NCI-H774 (cell line): ENCODE measurements at places on chromosomes 5 and 9.

- peak; percentile 26 for DNase-seq
These were observed 55.7 kb downstream of the GLIS3 start for GRCh38 chr9:4243877-4244812.

- no peak for DNase-seq
These were observed 28.2 kb downstream of the WDR41 start for GRCh38 chr5:77463905-77464304.

DNA sequence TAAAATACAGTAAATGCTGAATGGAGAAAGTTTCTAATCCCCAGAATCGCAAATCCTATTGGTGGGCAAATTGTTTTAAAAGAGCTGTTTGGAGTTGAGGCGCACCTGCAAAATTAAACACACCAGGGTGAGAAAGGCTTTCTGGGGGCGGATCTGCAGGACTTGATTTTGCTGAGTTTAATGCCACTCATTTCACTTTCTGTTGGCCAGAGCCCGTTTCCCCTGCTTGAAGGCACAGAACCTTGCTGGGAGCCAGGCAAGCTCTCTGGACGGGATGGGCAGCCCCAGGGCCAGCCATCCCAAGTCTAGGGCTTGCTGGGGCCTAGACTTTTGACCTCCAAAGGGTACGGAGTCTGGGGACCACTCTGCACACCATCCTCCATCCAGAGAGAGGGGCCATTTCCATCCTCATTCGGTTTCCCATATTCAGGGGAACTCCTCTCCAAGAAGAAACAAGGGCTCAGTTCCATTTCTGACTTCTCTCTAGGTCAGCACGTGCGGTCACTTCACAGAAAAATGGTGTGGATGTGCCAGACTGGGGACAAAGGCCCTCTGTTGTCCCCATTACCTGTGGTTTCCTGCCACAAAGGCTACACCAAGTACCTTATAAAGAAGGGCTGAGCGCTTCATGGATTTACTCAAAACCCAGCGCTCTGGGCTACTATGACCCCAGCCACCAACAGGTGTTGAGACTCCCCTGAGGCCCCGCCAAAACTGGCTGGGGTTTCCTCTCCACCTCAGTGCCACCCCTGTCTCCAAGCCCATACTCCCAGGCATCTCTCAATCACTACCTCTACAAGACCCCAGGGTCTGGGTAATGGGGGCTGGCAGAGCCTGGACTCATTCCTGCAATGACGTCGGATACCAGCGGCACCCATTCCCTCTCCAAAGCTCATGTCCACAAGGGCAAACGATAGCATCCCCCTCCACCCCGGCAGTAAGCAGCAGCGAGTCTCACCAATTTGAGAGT lies 170.0 kb downstream of the AUH start:
- no peak for DNase-seq

GRCh38 chr5:24642022-24642421 lies 2.8 kb downstream of the CDH10 start:
- no peak for DNase-seq

DNA sequence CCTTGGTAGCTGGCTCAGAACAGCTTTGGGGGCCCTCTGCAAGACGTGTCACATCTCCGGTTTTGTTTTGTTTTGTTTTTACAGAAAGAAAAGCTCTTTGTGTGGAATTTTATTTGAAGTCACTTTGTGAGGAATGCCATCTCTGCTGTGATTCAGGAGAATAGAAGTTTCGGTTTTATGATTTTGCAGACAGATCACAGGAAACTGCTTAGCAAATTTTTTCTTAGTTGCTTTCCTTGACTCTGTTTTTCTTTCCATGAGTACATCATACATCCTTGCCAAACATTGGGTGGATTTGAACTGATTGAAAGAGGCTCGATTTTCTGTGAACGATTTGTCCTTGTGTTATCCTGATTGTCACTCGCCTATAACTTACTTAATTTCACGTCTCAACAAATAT lies 5.1 kb downstream of the SEMA5A start:
- no peak for DNase-seq

- no peak for DNase-seq
These were observed 147.6 kb downstream of the AUH start for GRCh38 chr9:91214086-91214485.

DNA sequence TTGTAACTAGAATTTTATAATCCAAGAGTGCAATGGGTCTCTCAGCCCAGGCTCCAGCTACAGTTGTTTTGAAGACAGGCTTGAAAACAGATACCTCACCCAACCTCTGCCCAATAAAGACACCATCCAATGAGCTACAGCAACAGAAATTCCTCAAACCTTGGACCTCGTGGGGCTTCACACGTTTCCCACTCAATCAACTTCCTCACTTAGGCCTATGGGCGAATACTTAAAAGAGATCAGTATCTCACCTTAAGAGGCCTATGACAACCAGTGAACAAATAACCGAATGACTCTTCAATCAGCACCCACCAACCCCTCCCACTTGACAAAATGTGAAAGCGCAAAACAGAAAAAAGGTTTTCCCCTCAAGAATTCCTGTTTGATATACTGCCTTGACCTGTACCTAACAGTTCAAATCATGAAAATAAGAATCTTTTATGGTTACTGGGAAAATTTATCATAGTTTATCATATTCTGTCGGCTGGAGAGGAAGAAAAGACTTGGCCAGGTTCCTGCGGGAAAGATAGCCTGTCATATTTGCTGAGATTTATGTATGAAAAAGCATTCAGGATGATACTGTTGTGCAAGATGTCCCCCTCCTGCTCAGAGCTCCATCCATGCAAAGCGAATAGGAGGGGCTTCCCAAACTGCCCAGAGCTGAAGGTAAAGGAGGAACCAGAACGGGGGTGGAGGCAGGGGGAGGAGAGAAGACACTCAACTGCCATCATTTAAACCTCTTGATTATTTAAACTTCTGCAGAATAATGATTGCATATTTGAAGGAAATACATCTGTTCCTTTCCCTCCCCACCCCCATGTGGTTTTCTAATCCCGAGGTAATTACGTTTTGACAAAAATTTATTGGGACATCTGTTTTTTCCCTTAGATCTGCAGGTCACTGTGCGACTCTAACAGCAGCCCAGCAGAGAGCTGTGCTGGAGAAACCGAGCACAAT lies 256.3 kb downstream of the NFIB start:
- DNase-seq, result no peak

GRCh38 chr5:132773114-132773513 lies 3.9 kb downstream of the SEPTIN8 start:
- DNase-seq, result no peak

GRCh38 chr5:73337586-73338255 lies 110.9 kb downstream of the FOXD1 start:
- DNase-seq, result no peak

GRCh38 chr5:52150501-52150900 lies 637.2 kb upstream of the ITGA1 start:
- DNase-seq, result peak; percentile 74

DNA sequence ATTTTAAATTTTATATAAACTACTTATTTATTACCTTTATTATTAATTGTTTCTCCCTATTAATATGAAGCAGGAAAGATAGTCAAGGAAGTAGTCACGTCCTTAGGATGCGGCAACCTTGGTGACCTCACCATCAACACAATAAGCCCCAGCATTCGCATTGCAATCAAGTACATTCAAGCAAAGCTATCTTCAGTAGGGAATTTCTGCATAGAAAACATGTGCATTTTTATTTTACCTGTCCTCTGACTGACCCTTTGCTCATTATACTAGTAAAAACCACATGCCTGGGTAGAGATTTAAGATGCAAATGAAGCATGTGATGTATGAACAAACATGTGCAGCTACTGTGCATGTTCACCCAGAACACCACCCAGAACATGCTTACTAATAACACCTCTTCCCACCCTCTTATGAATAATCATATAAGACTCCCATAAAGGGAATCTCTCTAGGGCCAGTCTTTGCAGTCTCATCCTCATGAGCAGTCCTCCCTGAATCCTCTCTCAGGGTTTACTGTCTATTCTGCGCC lies 869.6 kb downstream of the TAF11L14 start:
- no peak for DNase-seq

GRCh38 chr9:24738421-24738961 lies 192.8 kb upstream of the IZUMO3 start:
- DNase-seq, result no peak

- no peak for DNase-seq
These were observed 118.2 kb upstream of the TBC1D2 start for GRCh38 chr9:98373609-98374008.

DNA sequence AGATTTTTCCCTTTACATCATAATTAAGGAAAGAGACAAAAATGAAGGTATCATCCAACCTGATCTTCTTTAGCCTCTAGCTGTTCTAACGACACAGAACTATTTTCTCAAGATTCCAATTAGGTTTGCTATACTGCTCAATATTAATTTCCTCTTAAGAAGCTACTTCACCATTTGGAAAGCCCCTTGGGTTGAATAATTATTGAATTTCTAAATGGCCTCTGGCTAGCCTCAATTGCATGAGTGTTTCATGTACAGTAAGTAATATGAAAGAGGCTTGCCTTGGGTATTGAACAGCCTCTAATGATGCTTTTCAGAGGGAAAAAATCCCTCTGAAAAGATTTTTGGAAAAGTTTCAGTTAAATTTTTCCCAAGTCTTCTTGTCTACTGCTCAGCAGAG lies 3.7 kb upstream of the MOB3B start:
- DNase-seq, result no peak

DNA sequence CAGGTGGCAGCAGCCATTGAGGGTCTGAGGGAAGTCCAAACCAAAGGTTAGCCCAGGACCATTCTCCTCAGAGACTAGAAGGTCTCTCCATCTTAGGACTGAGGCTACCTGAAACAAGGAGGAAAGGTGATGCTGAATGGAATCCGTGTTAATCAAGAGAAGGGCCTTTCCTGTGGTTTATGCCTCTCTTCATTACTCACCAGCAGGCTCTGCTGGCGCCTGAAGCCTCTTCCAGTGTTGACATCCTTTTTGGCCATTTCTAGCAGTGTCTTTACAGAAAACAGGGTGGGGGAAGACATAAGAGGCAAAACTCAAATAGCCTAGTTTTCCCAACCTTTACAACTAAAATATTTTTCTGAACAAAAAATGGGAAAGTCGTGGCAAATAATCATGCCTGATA lies 98.0 kb downstream of the ENC1 start:
- no peak for DNase-seq

DNA sequence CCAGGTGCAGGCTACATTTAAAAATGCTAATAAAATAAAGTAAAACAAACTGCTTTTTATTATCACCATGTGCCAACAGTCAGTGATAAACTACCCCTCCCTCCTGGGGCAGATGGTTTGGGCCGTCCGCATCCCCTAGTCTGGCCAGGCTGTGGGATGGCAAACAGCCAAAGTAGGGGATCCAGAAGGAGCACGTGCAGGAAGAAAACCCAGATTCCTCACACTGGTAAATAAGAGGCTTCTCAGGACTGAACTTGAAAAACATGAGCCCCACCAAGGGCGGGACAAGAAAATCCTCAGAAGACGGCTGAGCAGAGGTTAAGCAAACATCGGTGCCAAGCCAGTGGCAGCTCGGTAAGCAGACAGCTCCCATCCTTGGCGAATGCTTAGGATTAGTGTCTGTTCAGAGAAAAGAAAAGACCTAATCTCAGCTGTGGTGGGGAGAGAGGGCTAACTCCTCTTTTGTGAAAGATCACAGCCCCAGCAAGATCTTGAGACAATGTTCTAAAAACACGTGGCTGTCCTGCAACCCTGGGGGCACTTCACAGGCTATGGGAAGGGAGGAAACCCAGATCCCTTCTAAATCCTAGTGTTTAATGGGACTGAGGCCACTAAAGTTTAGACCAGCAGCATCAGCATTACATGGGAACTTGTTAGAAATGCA lies 46.5 kb upstream of the GDNF start:
- DNase-seq, result no peak

DNA sequence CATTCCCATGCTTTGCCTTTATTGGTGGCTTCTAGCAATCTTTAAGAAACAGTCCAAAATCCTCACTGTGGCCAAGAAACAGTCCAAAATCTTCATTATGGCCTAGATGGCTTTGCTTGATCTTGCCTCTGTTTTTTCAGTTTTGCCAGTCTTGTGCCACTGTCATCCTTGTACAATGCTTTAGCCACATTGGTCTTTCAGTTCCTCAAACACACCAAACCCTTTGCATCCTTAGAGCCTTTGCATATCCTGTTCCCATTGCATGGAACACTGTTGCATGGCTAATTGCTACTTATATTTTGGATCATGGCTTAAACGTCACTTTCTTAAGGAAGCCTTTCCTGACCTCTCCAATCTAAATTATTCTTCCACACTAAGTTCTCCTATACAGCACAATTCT lies 22.1 kb downstream of the MRRF start:
- DNase-seq, result no peak

DNA sequence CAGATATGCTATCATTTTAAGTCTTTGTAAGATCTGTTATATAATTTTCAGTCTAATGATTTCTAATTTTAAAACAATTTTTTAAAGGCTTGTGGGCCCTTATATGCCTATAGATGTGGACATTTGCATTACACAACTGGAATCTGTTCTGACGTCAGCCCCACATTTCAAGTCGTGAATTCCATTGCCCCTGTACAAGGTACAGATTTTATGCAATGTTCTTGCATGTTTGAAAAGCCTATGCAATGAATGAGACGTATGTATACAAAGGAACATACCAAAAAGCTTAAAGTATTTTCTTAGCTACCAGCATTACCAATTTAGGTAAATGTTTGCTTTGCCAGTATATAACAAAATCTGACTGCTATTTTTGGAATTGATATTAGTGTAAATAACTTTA lies 77.2 kb downstream of the ITGA1 start:
- DNase-seq, result no peak

DNA sequence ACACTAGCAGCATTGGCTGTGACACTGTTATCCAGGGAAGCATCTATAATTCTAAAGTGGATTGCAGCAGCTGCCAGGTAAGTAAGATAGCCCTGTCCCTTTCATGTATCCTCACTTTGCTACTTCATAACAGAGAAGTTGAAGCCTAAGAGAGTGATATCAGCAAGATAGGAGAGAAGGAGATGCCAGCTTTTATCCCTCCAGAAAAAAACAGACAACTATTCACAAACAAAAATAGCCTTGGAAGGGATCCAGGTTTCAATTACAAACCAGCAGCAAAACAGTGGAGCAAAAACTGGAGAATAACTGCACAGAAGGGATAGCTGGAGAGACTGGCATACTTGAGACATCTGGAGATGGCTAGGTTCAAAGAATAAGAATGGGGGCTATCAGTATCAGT lies 19.6 kb upstream of the VCAN start:
- DNase-seq, result no peak

DNA sequence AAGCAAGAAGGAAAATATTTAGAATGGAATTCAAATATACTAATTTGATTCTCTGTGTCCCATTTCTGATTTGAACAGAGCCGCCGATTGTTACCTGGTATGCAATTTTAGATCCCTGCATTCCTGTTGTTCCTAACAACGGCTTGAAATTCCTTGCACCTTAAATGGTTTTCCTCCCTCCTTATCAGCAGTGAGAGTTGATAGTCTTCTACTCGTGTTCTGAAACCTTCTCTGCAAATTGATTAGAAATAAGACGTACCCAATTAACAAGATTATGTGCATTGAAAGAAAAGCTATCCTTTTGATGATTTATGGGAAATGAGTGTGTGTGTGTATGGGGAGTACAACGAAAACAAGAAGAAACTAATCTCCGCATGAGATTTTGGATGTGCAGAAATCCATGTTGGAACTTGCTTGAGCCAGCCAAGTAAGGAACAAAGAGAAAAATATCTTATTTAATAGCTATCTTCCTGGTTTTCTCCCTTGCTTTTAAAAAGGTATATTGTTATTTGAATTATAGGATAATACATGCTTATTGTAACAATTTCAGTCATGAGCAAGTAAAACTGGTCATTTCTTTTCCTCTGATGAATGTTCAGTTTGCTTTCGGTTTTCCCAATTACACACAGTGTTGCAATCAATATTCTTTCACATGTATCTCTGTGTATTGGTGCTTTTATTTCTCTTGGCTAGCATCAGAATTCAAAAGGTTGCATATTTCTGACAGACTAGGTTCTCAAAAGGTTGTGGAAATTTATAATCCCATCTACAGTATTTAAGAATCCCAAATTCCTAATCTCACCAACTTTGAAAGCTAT lies 211.1 kb upstream of the ACTBL2 start:
- no peak for DNase-seq
